ENCODE measurements at places on chromosomes 4 and X. TPM values are rescaled to one million over a fixed set of nuclear protein-coding genes. Genes with fewer than 3 reads are reported as not detected.
A peak's percentile ranks its signal among the peaks of the same experiment; 100 is the strongest.

ZNF141 gene
- 53.0 TPM for total RNA-seq

KIF4A gene
- 0.80 TPM for total RNA-seq

PDZD4 gene
- 0.80 TPM for total RNA-seq

NUDT11 gene
- 1.4 TPM for total RNA-seq

GRCh38 chr4:7256984-7257810 lies 64.9 kb downstream of the SORCS2 start:
- no peaks in the 10 kb centered on the region for H3K36me3 ChIP-seq
- no peak overlapping the region for H3K27ac ChIP-seq
- H3K4me3 ChIP-seq = no peak overlapping the region
- no peaks in the 10 kb centered on the region for H3K4me1 ChIP-seq
- no peak for DNase-seq

- H3K36me3 ChIP-seq = no peaks in the 10 kb centered on the region
- no peaks in the 10 kb centered on the region for H3K4me1 ChIP-seq
- DNase-seq = no peak
- peak overlapping the region; percentile 97 for H3K27ac ChIP-seq
Observed at GRCh38 chrX:123860983-123861382, 1.1 kb downstream of the XIAP start.

GRCh38 chr4:68773699-68774098 lies 42.1 kb upstream of the UGT2B10 start:
- H3K4me3 ChIP-seq = no peak overlapping the region
- H3K27me3 ChIP-seq = no peaks in the 10 kb centered on the region
- H3K4me1 ChIP-seq = no peaks in the 10 kb centered on the region
- H3K27ac ChIP-seq = no peak overlapping the region
- H3K36me3 ChIP-seq = no peaks in the 10 kb centered on the region

- no peaks in the 10 kb centered on the region for H3K4me1 ChIP-seq
- H3K27me3 ChIP-seq = no peaks in the 10 kb centered on the region
- DNase-seq = no peak
Observed at GRCh38 chr4:84852081-84852480, 114.4 kb downstream of the WDFY3 start.

- H3K4me1 ChIP-seq = no peaks in the 10 kb centered on the region
- DNase-seq = no peak
- H3K27me3 ChIP-seq = no peaks in the 10 kb centered on the region
- no peaks in the 10 kb centered on the region for H3K36me3 ChIP-seq
- H3K27ac ChIP-seq = no peak overlapping the region
Observed at GRCh38 chr4:123469245-123469644, 72.7 kb downstream of the SPRY1 start.

DNA sequence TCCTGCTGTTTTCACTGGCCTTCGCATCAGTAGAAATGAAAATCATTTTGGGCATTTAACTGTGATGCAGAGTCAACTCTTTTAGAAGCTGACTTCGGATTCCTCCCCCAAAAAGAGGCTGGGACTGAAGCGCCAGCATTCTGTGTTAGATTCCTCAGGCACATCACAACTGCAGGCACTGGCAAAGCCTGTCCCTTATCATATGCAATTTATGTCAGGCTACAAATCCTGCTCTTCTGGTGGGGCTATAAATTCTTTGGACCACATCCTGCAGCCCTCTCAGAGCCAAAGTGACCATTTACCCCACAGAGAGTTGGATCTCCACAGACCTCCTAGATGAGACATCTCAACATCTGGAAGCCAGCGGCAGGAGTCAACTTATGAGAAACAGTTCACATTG lies 138.4 kb downstream of the CBR4 start:
- no peaks in the 10 kb centered on the region for H3K36me3 ChIP-seq
- no peaks in the 10 kb centered on the region for H3K27me3 ChIP-seq
- H3K4me3 ChIP-seq = no peak overlapping the region
- H3K4me1 ChIP-seq = no peaks in the 10 kb centered on the region

DNA sequence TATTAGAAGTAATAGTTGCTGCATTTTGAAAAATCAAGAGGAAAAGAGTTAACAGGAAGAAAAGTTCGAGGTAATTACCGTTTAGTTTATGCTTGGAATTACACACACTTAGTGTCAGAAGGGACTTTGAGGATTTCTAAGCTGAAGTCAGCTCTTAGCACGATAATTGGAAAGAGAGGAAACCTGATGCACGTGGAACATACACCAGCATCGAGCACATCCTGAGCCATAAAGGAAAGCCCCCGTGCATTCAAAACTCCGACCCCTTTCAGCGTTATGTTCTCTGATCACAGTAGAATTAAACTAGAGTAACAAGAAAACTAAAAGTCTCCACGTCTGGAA lies 400 bp upstream of the PAQR3 start:
- no peak overlapping the region for H3K27ac ChIP-seq
- H3K27me3 ChIP-seq = no peaks in the 10 kb centered on the region
- H3K4me1 ChIP-seq = no peaks in the 10 kb centered on the region
- H3K36me3 ChIP-seq = no peaks in the 10 kb centered on the region

- H3K27ac ChIP-seq = no peak overlapping the region
- H3K4me1 ChIP-seq = no peaks in the 10 kb centered on the region
- no peak for DNase-seq
- no peak overlapping the region for H3K4me3 ChIP-seq
- no peaks in the 10 kb centered on the region for H3K27me3 ChIP-seq
Observed at GRCh38 chr4:57989430-57989829, 879.2 kb upstream of the IGFBP7 start.

DNA sequence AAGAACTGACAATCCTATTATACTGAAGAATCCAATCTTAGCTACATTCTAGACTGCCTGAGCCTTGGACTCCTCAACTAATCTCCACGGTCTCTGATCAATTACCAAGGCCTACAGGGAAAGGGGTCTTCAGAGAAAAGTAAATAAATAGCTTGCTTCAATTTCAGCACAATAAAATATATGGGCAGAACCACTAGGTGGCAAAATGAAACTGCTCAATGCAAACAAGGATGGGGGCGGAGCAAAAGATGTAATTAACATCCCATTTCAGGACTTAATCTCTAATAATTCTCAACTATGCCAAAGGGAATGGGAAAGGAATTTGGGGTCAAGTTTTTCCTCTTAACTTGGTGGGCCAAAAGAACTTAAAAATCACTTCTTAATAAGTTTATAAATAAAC lies 78.4 kb upstream of the MAP3K15 start:
- no peak overlapping the region for H3K4me3 ChIP-seq
- DNase-seq = no peak
- no peaks in the 10 kb centered on the region for H3K36me3 ChIP-seq
- H3K27ac ChIP-seq = no peak overlapping the region

DNA sequence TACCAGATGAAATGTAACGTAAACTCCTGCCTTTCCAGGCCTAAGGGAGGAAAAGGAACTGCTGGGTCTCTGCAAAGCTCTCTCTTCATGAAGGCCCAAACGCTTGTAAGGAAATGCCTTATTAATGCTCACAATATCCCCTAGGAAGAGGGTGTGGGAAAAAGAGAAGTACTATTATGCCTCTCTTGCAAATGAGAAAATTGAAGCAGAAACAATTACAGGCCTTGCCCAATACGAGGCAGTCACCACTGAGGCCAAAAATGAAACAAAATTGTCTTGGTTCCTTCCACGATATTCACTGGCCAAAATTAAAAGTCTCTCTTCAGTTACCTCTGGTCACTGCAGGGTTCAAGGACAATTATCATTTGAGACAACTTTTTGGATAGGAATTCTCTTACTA lies 3.2 kb downstream of the SCARB2 start:
- no peaks in the 10 kb centered on the region for H3K27me3 ChIP-seq
- H3K36me3 ChIP-seq = no peaks in the 10 kb centered on the region
- H3K27ac ChIP-seq = peak overlapping the region; percentile 99
- no peak for DNase-seq

DNA sequence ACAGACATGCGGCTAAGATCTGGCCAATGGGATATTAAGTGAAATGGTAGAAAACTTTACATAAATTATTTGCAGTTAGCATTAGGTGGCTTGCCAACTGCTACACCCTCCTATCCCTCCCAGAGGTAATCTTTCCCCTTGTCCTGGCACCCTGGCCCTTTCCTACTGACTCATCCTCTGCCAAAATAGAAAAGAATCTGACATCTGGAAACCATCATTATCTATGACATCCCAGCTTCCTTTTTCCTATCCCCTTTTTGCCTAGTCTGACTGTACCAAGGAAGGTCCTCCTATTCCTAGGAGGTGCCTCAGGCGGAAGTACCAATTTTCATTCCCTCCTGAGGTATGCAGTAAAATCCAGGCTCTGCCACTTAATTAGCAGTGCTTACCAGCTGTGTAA lies 163.6 kb upstream of the KLF3 start:
- no peak overlapping the region for H3K4me3 ChIP-seq
- H3K27me3 ChIP-seq = no peaks in the 10 kb centered on the region
- H3K36me3 ChIP-seq = no peaks in the 10 kb centered on the region

GRCh38 chr4:23388255-23388654 lies 501.6 kb downstream of the PPARGC1A start:
- H3K27me3 ChIP-seq = no peaks in the 10 kb centered on the region
- no peak overlapping the region for H3K4me3 ChIP-seq
- no peak overlapping the region for H3K27ac ChIP-seq
- no peak for DNase-seq
